ENCODE measurements at places on chromosomes 1 and 21.

DNA sequence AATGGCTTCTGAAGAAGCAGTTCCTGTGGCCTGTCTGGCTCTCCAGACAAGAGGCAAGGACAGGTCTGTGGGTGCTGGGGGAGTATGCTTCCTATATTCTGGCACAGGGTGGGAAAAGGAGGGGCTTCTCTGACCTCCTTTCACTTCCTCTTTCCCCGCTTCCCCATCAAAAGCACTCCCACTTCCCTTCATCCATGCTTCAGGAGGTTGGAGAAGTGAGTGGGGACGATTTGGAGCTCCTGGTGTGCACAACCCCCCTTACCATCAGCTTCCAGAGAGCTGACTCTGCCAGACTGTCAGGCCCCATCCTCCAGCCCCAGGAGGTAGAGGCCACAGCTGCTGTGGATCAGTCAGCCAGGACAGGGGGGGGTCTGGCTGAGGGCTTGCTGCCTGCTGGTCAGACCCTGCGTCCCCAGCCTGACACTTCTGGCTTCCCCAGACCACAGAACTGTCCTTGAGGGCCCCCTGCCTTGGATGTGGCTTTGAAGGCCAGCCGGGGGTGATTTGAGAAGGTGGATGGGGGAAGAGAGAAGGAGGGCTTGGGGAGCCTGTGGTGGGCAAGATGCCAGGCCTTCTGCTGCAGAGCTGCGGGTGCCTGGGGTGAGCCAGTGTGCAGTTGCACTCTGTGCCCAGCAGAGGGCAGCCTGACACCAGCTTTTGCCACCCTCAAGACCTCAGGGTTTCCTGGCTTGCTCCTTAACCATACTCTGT lies 21.5 kb upstream of the TMEM222 start:
- peak; percentile 93 for DNase-seq

DNA sequence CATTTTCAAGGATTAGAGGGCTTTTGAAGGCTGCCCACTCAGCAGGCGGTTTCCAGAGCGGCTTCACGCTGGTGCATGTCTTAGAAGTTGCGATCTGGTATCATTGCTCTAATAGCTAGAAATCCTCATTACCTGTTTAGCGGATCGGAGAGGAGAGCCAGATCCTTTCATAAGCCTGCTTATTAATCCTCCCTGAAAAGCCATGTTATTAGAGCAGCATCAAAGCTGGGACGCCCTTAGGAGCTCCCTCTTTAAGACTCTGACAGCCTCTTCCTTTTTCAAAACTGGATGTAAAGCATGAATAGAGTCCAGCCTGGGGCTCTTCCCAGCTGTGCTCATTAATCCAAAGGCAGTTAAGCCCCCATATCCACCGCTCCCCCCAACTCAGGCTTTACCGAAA lies 13.9 kb upstream of the CTSE start:
- no peak for DNase-seq

GRCh38 chr1:201375169-201375568 lies 2.3 kb downstream of the TNNT2 start:
- no peak for DNase-seq

DNA sequence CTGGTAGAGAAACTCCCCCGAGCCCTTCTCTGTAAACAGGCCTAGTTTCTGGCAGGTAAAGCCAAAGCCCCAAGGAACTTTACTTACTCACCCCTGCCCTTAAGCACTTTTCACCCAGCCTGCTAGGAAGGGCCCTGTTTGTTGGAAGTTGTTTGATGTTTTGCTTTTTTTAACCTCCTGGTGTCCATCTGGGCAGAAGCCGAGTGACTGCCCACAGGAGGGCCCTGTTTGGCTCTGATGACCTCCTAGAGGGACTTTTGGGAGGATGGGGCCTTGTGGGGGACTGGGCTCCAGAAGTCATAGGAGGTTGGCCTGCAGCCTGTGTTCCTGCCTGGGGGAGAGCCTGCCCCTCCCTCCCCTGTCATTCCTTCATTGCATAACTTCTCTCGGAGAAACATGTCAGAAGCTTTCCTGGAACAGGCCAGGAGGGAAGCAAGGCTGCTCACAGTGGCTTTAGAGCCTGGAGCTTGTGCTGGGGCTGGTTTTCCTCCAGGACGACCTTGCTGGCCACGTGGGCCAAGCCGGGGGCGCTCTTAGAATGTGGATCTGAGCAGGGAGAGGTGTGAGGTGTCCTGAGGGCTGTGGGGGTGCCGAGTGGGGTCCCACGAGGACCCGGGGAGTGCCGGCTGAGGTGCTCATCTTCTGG lies 33.9 kb downstream of the COQ8A start:
- no peak for DNase-seq

GRCh38 chr1:35923791-35924221 lies 7.1 kb upstream of the AGO3 start:
- DNase-seq: no peak

- DNase-seq: peak; percentile 88
Observed at GRCh38 chr1:156725683-156726280, 2.5 kb upstream of the METTL25B start.

DNA sequence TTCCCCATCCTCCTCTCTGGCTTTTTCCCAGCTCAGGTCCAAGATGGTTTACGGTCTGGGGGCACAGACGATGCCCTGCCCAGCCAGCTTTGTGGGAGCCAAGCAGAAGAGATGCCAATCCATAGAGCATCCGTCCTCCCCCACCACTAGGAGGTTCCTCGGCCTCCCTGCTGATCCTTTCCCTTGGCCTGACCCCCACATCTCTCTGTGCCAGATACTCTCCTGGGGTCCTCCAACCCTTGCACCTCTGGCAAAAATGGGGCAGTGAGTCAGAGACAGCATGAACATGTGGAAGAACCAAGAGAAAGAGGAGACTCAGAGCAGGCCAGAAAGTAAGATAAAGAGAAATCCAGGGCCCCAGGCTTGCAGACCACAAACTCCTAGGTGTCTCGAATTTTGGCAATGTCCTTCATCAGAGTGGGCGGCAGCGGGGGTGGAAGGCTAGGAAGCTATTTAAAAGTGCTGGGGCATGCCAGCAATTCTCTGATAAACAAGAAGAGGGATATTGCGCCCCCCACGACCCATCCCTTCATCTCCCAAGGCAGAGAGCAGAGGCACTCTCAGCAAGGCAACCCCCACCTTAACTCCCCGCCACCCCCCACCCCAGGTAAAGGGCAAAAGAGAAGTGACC lies 11.4 kb downstream of the BLACAT1 start:
- no peak for DNase-seq

- DNase-seq: no peak
Observed at GRCh38 chr1:111576547-111576946, 43.0 kb upstream of the RAP1A start.

- no peak for DNase-seq
Observed at GRCh38 chr1:47241114-47242113, 9.4 kb upstream of the TAL1 start.

GRCh38 chr1:236761397-236762132 lies 33.5 kb upstream of the MTR start:
- DNase-seq: no peak

- DNase-seq: no peak
Observed at GRCh38 chr1:11333631-11334030, 60.6 kb downstream of the UBIAD1 start.

DNA sequence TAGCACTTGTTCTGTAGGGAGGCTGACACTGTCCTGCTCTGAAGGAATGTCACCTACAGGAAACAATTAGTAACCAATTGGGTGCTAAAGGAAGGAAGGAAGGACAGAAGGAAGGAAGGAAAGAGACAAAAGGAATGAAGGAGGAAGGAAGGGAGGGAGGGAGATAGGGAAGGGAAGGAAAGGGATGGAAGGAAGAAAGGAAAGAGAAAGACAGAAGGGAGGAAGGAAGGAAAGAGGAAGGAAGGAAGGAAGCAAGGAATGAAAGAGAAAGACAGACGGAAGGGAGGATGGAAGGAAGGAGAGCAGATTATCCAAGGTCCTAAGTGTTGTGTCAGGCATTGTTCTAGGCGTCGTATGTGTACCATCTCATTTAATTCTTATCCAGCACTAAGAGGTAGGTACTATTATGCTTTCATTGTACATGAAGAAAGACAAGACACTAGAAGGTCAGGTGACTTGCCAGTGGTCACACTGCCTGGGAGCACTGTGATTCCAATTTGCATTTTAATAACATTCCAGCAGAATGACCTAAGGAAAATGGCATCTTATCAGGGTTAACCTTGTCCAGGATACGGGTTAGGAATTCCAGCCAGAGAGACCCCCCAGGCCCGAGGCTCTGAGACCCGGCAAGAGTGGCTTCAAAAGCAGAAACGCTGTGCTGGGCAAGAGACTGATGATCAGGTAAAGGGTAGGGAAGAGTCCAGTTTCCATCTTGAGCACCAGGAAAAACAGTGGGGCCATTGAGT lies 29.6 kb downstream of the CLIC6 start:
- no peak for DNase-seq

GRCh38 chr1:228013131-228013934 lies 6.5 kb downstream of the WNT3A start:
- DNase-seq: no peak

DNA sequence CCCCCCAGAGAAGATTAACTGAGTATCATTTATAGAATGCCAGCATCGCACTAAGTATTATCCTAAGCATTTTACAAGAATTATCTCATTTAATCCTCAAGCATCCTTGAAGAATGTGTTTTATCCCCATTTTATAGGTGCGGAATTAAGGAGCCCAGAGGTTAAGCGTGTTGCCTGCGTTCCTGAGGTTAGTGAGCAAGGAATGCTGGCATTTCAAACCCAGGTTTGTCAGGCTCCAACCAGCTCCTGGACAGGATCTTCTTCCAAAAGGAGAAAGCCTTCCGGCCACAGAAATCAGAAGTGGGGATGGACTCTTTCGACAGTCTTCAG lies 82.3 kb downstream of the SSBP3 start:
- DNase-seq: no peak

Data from MV-4-11 (cell line).